Neural progenitor cell (in vitro differentiated cells): ENCODE measurements at places on chromosomes 6 and 20. TPM values are rescaled to one million over a fixed set of nuclear protein-coding genes. Genes with fewer than 3 reads are reported as not detected.

DNA sequence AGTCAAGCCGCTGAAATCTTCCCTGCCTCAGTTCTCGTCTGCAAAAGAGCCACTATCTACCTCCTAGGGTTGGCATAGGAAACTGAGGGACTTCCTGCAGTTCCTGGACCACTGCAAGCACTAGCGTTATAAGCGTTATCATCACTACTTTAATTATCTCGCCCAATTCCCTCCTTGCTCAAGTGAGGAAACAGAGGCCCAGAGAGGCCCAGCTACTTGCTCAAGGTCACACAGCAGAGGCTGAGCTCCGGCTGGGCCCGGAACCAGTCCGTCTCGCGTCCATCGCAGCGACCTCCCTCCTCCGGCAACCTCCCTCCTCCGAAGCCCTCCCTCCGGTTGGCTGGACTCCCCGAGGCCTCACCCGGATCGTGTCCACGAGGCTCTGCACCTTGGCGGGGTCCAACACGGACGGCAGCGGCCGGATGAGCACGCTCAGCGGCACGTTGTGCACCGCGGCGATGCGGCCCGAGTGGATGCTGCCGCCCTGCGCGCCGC lies 338 bp downstream of the SRXN1 start:
- DNase-seq: no peak

Gene ABRACL
- 134 and 242 TPM in 2 replicates for total RNA-seq

Gene PI16
- 0.06 TPM in 1 of 2 replicates, not detected in the other for total RNA-seq

Gene MAK
- 1.7 and 4.2 TPM in 2 replicates for total RNA-seq

GRCh38 chr6:107542192-107542668 lies 52.3 kb downstream of the SOBP start:
- DNase-seq: no peak

Gene PTGIS
- total RNA-seq: 31.3 and 35.6 TPM in 2 replicates

GRCh38 chr6:138800377-138801150 lies 4.7 kb downstream of the ECT2L start:
- DNase-seq: no peak

Gene FARS2
- total RNA-seq: 9.9 and 10.8 TPM in 2 replicates

GRCh38 chr20:57665589-57665971 lies 44.2 kb downstream of the PMEPA1 start:
- DNase-seq: no peak

DNA sequence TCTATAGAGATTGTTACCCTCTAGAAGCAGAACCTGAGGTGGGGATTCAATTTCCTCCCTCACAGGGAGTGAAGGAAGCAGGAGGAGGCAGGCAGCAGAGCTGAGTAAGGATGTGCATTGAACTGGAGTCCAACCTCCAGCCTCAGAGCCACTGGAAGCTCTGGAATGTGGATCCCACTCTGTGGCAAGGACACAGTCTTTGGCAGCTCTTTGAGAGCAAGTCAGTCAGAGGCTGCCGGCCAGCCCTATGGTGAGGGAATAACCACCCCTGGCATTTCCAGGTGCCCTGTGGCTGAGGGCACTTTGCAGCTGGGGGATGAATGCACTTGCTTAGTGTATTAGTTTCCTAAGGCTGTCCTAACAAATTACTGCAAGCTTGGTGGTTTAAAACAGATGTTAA lies 37.2 kb downstream of the EBF4 start:
- DNase-seq: no peak

Gene SAMD10
- total RNA-seq: 0.19 and 4.9 TPM in 2 replicates

Gene BPIFA1
- total RNA-seq: not detected in 2 replicates

Gene PRIM2
- total RNA-seq: 52.8 and 81.0 TPM in 2 replicates
